ENCODE measurements at places on chromosomes 6 and 20.

DNA sequence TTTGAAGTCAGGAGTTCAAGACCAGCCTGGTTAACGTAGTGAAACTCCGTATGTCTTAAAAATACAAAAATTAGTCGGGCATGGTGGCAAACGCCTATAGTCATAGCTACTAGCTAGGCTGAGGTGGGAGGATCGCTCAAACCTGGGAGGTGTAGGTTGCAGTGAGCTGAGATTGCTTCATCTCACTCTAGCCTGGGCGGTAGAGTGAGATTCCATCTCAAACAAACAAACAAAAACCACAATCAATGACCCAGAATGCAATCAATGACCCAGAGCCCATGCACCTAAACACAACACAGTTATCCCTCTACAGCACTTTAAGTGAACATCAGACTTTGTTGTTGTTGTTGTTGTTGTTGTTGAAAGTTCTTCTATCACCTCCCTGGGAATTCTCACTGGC lies 77.9 kb downstream of the MYB start:
- DNase-seq: no peak

- DNase-seq: no peak
Measured at GRCh38 chr6:47238456-47238995, 71.2 kb downstream of the TNFRSF21 start.

DNA sequence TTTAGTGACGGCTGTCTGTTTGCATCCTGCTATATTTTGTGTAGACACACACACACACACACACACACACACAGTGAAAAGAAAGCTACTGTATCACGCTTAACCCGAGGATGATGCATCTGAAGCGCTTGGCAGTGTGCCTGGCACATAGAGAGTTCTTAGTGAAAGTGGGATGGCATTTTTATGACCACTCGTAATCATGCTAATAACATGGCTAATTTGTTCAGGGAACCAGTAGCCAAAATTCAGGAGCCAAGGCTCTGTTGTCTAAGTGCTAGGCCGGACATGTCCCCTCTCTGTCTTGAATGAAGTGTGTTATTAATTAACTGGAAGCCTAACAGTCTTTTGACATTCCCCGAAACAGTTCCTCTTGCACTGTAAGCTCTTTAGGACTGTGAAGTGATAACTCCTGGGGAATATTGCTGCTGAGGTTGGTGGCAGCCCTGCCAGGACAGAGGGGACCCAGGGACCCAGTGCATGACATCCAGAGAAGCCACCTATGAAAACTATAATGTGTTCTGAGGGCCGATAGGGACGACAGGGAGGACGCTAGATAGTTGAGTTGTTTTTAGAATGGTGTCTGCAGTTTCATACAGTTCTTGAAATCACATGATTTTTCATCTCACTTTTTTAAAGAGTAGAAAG lies 45.0 kb upstream of the IRF4 start:
- DNase-seq: no peak

- no peak for DNase-seq
Measured at GRCh38 chr6:153941768-153942167, 97.3 kb upstream of the OPRM1 start.

- DNase-seq: no peak
Measured at GRCh38 chr6:32974541-32975308, 6.3 kb downstream of the BRD2 start.

GRCh38 chr20:18739751-18740166 lies 73.8 kb upstream of the SCP2D1 start:
- DNase-seq: no peak

DNA sequence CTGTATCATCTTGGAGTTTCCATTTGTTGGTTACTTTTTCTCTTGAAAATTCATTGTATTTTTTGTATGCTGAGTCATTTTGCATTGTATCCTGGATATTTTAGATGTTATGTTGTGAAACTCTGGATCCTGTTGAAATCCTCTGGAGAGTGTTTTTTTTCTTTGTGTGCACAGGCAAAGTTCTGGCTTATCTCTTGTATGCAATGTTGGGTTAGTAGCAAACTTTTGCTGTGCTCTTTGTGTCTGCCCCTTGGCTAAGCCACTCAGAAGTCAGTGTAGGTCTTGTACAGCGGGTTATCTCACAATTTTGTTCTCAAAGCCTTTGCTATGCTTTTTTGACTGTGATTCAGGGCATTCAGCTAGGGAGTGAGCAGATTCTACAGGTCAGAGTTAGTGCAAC lies 29.1 kb upstream of the LMBRD1 start:
- DNase-seq: no peak

DNA sequence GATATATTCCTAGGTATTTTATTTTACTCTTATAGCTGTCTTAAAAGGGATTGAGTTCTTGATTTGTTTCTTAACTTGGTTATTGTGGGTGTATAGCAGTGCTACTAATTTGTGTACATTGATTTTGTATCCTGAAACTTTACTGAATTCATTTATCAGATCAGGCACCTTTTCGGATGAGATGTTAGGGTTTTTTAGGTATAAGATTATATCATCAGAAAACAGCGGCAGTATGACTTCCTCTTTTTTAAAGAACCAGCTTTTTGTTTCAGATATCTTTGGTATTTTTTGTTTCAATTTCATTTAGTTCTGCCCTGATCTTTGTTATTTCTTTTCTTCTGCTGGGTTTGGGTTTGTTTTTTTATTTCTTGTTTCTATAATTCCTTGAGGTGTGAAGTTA lies 382.4 kb upstream of the ADGRB3 start:
- no peak for DNase-seq

DNA sequence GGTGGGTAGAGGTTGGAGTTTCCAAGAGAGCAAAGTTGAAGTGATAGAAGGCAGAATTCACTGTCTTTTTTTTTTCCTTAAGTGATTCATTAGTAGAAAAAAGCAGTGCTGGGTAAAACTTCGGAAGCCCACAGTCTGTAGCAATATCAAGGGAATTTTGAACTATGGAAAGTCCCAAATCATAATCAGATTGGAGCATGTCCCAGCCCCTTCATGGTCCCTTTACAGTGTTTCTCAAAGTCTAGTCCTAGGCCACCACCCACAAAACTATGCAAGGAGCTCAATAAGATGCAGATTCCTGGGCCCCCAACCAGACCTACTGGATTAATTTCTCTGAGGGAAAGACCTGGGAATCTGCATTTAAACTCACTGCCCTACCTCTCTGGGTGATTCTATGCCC lies 22.6 kb downstream of the NEDD9 start:
- no peak for DNase-seq

GRCh38 chr20:53445932-53446331 lies 147.7 kb downstream of the ZNF217 start:
- DNase-seq: no peak

DNA sequence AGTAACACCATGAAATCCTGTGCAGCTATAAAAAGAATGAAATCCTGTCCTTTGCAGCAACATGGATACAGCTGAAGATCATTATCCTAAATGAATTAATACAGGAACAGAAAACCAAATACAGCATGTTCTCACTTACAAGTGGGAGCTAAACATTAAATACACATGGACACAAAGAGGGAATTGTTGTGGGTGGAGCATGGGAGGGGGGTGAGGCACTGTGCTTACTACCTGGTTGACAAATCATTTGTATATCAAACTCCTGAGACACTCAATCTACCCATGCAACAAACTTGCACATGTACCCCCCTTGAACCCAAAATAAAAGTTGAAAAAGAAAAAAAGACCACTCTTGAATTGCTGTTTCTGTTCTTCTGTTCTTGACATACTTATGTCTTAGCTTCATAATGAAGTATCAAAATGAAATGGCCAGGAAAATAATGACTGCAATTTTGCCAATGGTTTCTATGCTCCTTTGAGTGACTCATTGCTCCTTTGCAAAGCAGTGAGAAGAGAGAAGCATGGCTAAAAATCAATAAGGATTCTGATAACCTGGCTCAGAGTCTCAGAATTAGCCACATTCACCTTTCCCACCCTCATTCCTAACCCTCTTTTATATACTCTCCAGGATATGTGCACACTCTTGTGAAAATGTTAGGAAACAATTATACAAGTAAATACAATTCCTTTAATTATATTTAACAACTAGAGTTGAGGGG lies 71.0 kb downstream of the CYP39A1 start:
- DNase-seq: no peak

- DNase-seq: no peak
Measured at GRCh38 chr6:15044146-15044882, 201.6 kb upstream of the JARID2 start.

DNA sequence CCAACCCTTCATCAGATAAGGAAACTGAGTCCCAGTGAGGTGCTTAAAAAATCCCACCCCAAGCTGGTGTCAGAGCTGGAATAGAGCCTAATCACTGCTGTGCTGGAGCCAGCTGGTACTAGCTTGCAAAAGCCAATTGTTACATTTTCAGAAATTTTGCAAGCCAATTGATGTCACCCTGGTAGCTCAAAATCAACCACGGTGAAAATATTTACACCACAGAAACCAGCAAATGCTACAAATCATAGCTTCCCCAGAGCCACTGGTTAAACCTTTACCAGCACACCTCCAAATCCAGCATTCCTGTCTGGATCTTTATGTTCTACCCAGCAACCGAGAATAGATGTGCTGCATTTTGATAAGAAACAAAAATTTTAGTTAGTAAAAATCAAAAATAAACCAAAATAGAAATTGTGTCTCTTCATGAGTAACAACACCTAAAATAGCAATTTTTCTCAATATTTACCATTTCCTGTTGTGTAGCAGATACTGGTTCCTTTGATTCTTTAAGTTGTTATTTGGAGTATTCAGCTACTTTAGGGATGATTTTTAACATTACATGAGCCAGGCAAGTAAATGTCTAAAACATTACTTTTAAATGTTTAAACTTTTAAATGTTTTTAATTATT lies 7.2 kb upstream of the LCA5 start:
- no peak for DNase-seq

DNA sequence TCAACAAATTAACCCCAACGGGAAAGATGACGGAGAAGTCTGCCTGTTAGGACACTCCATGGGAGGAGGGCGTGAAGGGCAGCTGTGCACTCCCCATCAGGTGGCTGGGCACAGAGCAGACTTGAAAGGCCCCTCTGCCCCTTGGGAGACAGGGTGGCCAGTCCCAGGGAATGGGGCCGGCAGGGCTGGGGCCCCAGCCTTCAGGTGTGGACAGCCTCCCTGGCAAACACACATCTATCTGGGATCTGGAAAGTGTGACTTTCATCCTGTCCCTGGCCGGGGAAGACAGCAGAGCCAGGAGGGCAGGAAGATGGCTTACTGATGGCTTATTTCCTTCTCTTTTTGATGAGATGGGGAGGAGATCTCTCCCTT lies 4.5 kb upstream of the FRMD1 start:
- DNase-seq: no peak

DNA sequence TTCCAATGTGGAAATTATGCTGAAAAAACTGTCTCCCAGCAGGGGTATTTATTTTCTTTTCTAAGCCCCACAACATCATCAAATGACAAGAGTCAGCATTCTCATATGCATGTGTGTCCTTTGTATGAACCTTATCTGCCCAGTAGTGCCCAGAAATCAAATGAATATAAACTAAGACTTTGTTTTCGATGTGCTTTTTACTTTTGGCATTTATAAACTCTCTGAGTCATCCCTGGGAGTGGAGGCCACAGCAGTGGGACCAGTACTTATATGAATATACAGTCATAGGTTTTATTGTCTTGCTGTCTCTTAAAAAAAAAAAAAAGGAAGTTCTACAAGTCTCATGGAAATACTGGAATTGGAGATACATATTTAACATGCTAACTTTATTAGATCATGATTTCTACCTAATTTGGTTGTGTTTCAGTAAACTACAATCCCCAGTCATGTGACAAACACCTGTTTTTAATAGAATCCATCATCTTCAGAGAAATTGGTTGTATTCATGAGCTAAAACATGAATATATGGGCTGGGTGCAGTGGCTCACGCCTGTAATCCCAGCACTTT lies 99.2 kb upstream of the TMEM181 start:
- no peak for DNase-seq

DNA sequence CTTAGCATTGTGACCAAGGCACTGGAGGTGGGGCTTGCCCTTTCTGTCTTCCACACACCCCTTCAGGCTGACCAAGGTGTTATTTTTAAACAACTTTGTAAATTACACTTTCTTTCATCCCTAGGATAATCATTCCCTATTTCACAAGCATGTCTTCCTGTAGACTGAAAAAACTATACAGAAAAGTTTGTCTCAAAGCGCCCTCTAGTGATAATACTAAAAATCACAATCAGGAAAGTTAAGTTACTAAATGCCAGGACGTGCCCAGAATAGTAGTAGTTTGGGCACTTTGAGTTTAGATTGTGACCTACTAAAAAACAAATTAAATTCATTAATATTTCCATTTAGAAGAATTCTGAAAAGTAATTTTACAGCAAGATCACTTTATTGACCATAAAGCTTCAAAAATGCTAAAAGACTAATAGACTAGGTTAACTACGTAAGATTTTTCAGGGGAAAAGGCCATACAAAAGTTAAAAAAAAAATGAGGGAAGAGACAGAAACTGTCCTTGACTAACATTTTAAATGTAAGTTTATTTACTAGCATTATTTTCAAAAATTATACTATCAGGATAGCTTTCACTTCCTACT lies 123.3 kb upstream of the DUSP22 start:
- DNase-seq: no peak

DNA sequence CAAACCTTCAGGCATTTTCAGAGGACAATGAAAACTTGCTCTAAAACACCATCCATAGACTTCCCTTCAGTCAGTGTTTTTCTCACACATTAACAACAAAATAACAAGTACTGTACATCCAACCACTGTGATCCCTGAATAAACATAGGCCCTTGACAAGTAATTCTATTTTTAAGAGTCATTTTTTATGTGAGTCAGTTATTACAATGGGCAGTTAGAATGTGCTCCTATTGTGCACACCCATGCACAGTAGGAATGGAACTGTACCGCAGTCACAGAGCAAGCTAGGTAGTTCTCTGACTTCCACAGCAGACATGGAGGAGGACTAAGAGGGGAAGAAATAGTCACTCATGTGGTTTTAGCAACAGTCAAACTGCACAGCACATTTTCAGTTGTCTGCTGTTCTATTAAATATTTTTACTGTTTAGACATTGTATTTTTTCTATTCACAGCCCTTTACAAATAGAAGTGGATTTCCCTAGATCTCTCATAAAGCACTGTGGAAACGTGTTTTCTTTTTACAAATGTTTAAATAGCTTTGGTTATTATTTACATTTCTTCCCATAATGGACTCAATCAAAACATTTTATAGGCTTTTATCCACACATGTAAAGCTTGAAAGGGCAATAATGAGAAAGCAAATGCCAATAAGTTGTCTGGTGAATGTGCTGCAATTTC lies 100.4 kb downstream of the JAG1 start:
- DNase-seq: no peak

- no peak for DNase-seq
Measured at GRCh38 chr6:168432196-168432595, 8.8 kb upstream of the SMOC2 start.

DNA sequence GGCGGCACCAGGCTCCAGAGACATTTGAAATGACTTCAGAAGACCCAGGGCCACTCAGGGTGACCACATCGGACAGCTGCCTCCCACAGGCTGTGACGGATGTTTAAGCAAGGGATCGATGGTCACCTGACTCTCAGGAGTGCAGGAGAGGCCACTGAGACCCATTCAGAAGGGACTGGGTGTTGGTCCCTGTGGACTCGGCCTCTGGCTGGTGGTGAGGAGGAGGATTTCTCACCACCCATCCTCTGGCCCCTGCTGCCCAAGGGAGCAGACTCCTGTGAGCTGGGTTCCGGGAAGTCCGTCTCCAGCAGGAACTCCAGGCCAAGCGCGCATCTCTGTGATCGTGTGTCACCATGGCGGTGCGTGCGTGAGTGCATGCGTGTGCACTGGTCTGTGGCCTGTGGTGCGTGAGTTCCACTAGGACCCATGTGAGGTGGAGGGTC lies 25.5 kb downstream of the NPEPL1 start:
- DNase-seq: no peak

- DNase-seq: no peak
Measured at GRCh38 chr6:92559003-92559402, 860.4 kb downstream of the EPHA7 start.

All from activated CD8-positive, alpha-beta memory T cell treated with anti-CD3 and anti-CD28 coated beads for 1 hour (primary cell).